ENCODE measurements at places on chromosomes 7 and 10.

DNA sequence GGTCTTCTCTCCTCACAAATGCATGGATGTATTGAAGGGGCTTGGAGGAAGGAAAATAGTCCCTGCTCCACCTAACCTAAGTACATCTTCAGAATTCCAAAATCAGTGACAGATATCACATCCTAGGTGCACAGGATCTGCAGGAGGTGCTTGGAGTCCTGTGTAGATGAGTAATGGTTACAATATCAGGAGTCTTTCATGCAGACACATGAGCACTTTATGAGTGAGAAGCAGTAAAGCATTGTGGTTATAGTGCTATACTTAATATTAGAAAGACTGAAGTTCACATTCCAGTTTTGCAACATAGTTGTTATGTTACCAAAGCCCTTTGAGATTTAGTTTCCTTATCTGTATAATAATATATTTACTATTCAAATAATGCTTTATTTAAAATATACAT, 516.7 kb downstream of the NEBL start:
- no peak for DNase-seq

DNA sequence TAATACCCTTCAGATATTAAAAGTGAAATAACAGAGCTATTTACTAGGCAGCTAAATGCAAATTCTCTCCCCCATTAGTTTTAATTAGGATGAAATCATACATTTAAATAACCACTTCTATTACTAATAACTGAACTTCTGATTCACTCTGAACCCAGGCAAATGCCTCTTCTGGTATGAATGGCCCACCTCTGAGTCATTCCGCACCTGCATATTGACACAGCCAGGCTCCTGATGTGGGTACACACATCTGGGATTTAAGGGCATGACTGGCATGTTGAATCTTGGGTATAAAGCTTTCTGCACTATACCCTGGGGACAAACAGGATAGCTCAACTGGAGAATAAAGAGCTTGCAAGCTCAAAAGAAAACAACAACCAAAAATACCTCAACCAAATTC, 140.9 kb downstream of the AUTS2 start:
- no peak for DNase-seq

GRCh38 chr7:104767826-104768536, 246.0 kb upstream of the KMT2E start:
- no peak for DNase-seq

DNA sequence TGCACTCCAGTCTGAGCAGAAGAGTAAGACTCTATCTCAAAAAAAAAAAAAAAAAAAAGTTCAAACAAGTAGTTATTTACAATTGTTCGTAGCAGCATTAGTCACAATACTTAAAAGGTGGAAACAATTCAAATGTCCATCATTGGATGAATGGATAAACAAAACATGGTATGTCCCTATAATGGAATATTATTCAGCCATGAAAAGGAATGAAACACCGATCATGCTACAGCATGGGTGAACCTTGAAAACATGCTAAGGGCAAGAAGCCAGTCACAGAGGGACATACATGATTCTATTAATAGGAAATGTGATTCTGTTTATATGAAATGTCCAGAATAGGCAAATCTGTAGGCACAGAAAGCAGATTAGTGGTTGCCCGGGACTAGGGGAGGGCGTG, 15.9 kb downstream of the DOCK1 start:
- DNase-seq: no peak

GRCh38 chr7:139582130-139582650, 58.7 kb downstream of the CLEC2L start:
- DNase-seq: peak; percentile 22

DNA sequence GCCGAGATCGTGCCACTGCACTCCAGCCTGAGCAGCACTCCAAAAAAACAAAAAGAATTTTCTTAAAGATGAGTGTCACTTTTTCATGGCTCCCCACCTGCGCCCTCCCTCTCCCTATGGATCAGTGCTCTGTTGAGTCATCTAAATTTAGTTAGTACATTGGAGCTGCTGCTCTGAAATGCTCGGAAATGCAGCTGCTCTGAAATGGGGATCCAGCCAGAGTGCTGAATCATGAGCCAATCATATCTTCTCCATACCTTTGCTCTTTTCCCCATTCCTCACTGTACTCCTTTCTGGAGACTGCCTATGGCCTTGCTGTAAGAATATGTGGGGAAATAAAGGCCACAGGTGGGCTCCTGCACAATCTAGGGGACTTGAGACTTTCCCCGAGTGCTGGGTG, 188.8 kb downstream of the ZNF438 start:
- no peak for DNase-seq
